ENCODE measurements at places on chromosomes 12 and 14. TPM values are rescaled to one million over a fixed set of nuclear protein-coding genes. Genes with fewer than 3 reads are reported as not detected.

The EIF2S3B gene
- 2.2 TPM for total RNA-seq

The ANG gene
- 10.3 TPM for total RNA-seq

The A2ML1 gene
- total RNA-seq, result not detected

The NACA gene
- total RNA-seq, result 592 TPM

The PMEL gene
- total RNA-seq, result 1.8 TPM

The ADCY4 gene
- total RNA-seq, result 38.2 TPM

The FAM90A1 gene
- 0.39 TPM for total RNA-seq

The CEBPE gene
- total RNA-seq, result 0.26 TPM

The SIRT4 gene
- total RNA-seq, result 1.7 TPM

The DEPDC4 gene
- 1.8 TPM for total RNA-seq

The TPH2 gene
- not detected for total RNA-seq

The WSCD2 gene
- 0.29 TPM for total RNA-seq

The AMDHD1 gene
- 1.3 TPM for total RNA-seq

The GLI1 gene
- total RNA-seq, result 1.9 TPM

The MYF5 gene
- not detected for total RNA-seq
